Endothelial cell (in vitro differentiated cells): ENCODE measurements at places on chromosomes 16 and 17. TPM values are rescaled to one million over a fixed set of nuclear protein-coding genes. Genes with fewer than 3 reads are reported as not detected.
A peak's percentile ranks its signal among the peaks of the same experiment; 100 is the strongest.

GRCh38 chr16:2009791-2010510, at the start of gene ZNF598:
Gene ZNF598 (minus strand): TSS chr16:2009821.
- H3K4me1 ChIP-seq = peaks cover 21% of the 10 kb centered on the region
- peaks cover 6% of the 10 kb centered on the region for H3K36me3 ChIP-seq
- H3K4me3 ChIP-seq = peak within 1 kb of the TSS; percentile 95
- H3K27ac ChIP-seq = peak within 1 kb of the TSS; percentile 77

DNA sequence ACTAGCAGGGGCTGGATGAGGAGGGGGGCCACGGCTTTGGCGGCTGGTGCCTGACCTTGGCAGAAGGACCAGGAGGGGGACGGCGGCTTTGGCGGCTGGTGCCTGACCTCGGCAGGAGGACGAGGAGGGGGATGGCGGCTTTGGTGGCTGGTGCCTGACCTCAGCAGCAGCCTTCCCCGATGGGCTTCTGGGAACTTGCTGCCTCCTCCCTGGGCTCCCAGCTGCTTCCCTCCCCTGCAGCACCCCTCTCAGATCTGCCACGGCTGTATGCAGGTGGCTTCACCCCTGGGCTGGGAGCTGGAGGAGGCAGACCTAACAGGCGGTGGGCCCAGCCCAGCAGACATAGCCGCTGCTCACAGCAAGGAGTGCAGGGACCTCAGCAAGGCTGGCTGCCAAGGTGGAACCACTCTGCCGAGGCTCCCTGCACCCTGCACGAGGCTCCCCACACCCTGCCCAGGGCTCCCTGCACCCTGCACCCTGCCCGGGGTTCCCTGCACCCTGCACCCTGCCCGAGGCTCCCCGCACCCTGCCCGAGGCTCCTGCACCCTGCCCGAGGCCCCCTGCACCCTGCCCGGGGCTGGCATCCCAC, 38.4 kb upstream of the CBFA2T3 start:
- no peaks in the 10 kb centered on the region for H3K36me3 ChIP-seq
- no peak overlapping the region for H3K27ac ChIP-seq
- H3K4me1 ChIP-seq = no peaks in the 10 kb centered on the region

- DNase-seq = no peak
- H3K36me3 ChIP-seq = no peaks in the 10 kb centered on the region
- H3K4me3 ChIP-seq = no peak overlapping the region
Observed at GRCh38 chr16:78256686-78257375, 157.4 kb downstream of the WWOX start.

The NME3 gene
- 33.3 TPM for total RNA-seq

The TMEM114 gene
- not detected for total RNA-seq

DNA sequence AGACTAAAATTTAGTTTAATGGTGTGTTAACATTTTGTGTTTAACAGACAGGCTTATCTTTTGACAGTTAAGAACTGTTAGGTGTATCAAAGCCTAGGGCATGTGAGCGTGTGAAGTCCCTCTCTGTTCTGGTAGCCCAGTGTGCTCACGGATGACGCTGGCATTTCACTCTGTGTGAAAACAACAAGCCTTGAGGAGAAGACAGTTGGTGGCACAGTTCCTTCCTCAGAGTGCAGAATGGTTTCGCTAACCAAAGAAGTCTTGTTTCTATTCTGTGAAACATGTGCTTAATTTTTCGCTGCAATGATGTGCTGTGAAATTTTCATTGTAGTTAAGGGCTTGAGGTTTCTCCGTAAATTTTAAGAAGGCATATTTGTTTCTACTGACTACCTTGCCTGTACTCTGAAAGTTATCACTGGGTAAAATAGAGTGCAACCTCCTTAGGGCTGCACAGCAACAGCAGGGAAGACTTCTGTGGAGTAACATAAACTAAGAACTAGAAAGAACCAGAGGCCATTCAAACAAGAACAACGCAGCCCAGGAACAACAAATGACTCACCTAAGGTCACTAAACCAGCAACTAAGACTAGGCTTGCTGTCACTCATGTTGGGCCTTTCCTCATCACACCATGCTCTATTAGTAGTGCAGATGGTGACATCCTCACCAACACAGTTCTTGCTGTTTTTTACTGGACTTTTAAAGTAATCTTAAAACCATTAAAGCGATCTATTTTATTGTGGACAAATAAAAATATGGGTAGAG, 33.4 kb downstream of the BRD7 start:
- peaks cover 21% of the 10 kb centered on the region for H3K36me3 ChIP-seq
- peaks cover 1% of the 10 kb centered on the region for H3K4me1 ChIP-seq
- no peak overlapping the region for H3K4me3 ChIP-seq

DNA sequence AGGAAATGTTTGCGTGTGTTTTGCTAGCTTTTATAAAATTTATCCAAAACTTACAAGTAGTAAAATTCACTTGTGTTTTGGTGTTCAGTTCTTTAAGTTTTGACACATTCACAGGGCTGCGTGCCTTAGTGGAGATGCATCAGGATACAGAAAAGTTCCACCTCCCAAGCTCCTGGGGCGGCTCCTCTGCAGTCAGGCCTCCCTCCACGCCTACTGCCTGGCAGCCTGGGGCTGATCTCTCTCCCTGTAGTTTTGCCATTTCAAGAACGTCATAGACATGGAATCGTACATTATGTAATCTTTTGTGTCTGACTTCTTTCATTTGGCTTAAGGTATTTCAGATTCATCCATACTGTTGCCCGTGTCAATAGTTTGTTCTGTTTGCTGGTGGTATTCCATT, 27.2 kb upstream of the IRF8 start:
- H3K4me1 ChIP-seq = peaks cover 10% of the 10 kb centered on the region
- no peak overlapping the region for H3K4me3 ChIP-seq
- no peak overlapping the region for H3K27ac ChIP-seq
- peaks cover 2% of the 10 kb centered on the region for H3K27me3 ChIP-seq
- no peaks in the 10 kb centered on the region for H3K36me3 ChIP-seq

DNA sequence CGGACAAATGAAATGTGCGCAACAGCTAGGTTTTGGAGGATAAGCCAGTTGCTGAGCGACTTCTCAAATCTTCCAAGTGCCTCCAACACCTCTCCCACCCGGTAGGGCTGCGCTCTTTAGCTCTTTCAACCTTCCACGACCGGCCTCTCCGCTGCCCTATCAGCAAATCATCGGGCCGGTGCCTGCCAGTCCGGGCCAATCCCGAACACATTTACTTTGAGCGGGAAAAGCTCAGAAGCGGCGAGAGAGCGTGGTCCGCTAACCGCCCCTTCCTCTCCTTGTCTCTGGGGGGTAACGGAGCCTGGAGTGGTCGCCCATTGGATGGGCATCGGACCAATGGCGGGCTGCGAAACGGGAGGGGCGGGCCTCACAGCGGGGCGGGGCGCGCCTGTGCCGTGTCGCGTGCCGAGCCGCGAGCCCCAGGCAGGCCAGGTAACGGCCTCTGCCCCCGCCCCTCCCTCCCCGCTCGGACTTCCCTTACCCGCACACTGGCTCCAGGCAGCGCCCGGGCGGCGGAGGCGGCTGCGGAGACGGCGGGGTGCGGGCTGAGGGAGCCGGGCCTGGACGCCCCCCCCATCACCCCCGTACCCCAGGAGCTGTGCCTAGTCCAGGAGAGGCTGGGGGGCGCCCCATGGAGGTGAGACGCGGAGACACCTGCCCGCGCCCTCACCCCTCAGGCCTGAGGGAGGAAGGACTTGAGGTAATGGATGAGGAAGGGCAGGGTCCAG, at the start of gene MEIOC:
TSS of gene MEIOC (plus strand) at position 486 of the 728 bp plus-strand sequence. CDS start at position 632, 146 bp downstream.
- no peak within 1 kb of the TSS for H3K27ac ChIP-seq
- peaks cover 5% of the 10 kb centered on the region for H3K27me3 ChIP-seq
- DNase-seq = peak; percentile 24
- peaks cover 4% of the 10 kb centered on the region for H3K36me3 ChIP-seq
- peaks cover 2% of the 10 kb centered on the region for H3K4me1 ChIP-seq

The AHSP gene
- total RNA-seq = not detected
